ENCODE measurements at places on chromosomes 3 and 15.
A peak's percentile ranks its signal among the peaks of the same experiment; 100 is the strongest.

DNA sequence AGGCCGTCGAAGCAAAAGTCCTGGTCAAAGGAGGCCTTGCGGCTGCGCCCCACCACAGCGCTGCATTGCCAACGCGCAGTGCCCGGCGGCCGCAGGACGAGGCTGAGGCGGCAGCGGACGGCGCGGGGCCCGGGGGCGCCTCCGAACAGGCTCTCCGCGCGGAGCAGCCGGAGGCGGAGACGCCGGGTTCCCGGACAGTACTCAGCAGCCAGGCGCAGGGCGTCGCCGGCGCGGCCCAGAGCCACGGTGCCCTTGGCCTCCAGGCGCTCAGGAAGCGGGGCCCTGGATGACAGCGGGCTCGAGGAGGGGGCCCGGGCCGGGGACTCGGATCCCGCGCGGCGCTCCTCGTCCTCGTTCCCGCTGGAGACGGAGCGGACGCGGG, 1.1 kb downstream of the C2CD4B start:
- no peak for DNase-seq

- no peak for DNase-seq
Measured at GRCh38 chr15:67785431-67785830, 39.9 kb upstream of the SKOR1 start.

GRCh38 chr3:172153335-172153861, 114.0 kb downstream of the FNDC3B start:
- DNase-seq, result peak; percentile 97

GRCh38 chr3:190192087-190192486, 71.4 kb upstream of the P3H2 start:
- no peak for DNase-seq

All from mammary epithelial cell (primary cell).